NCI-H2081 treated with DMSO at 0.1 percent for 48 hours (cell line): ENCODE measurements at places on chromosomes 11 and 22.

- DNase-seq: peak; percentile 80
Observed at GRCh38 chr11:16126362-16126761, 230.0 kb downstream of the SOX6 start.

GRCh38 chr22:47178339-47178738 is 415.9 kb downstream of the TBC1D22A start:
- no peak for DNase-seq

GRCh38 chr22:17922925-17923903 is 101.1 kb downstream of the MICAL3 start:
- DNase-seq: no peak

- no peak for DNase-seq
Observed at GRCh38 chr22:29353286-29353685, 35.1 kb downstream of the AP1B1 start.

DNA sequence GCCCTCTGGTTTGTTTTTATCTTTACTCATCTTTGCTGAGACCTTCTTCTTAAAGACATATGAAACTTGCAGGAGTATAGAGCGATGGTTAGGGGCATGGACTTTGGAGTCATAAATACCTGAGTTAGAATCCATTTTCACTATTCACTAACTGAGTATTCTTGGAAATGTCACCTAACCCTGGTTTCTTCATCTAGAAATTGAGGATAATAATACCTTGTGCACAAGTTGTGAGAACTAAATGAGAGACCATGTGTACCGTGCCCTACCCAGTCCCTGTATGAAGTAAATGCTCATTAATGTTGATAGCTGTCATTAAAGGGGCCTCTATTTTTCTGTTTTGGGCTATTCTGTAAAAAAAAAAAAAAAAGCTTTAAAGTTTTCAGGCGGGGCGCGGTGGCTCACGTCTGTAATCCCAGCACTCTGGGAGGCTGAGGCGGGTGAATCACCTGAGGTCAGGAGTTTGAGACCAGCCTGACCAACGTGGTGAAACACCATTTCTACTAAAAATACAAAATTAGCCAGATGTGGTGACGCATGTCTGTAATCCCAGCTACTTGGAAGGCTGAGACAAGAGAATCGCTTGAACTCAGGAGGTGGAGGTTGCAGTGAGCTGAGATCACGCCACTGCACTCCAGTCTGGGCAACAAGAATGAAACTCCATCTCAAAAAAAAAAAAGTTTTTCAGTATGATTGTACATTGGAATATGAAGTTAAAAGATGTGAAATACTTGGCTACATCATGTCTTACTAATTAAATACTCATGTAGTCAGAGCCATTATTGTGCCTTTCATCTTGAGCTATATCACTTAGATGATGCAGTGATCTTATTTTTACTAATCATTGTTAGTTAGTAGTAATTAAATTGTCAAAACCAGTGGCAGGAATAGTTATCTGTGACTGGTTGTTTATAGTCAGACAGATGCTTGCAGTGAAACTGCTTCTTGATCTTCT is 95.0 kb downstream of the AMOTL1 start:
- no peak for DNase-seq

- DNase-seq: no peak
Observed at GRCh38 chr22:47032956-47033647, 270.7 kb downstream of the TBC1D22A start.

GRCh38 chr11:36441610-36442208 is 68.4 kb downstream of the TRAF6 start:
- no peak for DNase-seq

DNA sequence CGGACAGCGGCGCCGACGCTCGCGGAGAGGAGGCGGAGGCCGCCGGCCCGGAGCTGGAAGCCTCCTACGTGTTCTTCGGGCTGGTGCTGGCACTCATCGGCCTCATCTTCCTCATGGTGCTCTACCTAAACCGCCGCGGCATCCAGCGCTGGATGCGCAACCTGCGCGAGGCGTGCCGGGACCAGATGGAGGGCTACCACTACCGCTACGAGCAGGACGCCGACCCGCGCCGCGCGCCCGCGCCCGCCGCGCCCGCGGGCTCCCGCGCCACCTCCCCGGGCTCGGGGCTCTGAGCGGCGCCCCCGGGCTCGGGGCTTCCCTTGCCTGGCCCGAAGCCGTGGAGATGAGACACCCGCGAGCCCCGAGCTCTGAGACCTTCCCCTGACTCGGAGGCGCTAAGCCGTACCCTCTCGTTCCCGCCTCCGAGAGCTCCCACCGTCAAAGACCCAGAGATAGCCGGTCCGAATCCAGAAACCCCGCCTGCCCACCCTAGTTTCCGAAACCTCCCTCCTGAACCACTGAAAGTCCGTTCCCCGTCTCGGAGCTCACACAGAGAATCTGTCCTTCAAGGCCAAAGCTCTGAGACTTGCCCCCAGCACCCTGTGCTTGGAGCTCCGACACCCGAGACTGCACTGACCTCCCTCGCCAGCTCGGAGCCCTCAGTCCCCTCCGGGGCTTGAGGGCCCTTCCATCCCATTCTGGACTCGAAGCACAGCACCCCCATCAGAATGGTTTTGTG is 1.5 kb downstream of the TPBGL start:
- DNase-seq: no peak

DNA sequence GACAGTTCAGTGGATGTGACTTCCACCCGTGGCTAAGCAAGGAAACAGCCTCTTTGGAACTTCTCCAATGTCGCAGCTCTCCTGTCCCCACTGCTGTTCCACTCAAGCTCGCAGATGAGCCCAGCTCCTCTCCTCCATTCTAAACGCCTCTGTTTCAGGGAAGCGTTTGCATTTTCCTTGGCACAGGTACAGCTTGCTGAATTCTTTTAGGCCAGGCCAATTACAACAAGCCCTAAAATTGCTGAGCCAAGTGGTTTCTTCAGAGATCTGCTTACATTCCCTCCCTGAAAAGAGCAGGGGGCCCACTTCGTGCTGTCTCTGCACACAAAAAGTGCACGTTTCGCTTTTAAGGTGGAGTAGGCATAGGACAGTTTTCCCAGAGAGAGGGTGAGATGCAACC is 91.5 kb upstream of the BLID start:
- no peak for DNase-seq

DNA sequence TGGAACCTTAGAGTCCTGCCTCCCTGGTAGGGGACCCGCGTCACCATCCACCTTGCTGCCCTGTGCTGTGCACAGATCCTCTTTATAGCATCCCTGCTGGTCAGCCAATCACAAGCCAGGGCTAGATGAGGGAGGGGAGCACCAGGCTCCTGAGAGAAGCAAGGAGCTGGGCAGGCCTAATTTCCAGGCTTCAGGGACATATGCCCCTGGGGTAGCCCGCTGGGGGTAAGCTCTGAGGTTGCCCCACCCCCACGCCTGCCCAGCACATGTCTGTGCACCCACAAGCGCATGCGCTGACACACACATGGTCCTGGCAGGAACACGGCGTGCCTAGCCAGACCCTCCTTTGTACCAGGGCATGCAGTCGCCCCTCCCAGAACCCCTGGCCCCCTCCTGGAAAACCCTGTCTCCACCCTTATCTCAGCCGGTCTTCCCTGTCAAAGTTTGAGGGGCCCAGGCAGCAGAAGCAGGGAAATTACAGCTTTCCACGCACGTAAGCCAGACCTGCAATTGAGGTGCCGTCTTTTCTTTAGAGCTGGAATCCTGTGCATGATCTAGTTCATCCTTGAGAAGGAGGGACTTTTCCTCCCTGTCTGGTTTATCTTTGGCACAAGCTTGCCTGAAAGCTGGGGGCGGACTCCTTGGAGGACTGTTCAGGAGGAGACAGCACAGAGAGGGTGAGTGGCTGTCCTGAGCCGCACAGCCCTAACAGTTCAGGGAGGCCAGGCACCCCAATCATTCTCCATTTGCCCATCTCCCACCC is 2.1 kb downstream of the SSTR3 start:
- no peak for DNase-seq

DNA sequence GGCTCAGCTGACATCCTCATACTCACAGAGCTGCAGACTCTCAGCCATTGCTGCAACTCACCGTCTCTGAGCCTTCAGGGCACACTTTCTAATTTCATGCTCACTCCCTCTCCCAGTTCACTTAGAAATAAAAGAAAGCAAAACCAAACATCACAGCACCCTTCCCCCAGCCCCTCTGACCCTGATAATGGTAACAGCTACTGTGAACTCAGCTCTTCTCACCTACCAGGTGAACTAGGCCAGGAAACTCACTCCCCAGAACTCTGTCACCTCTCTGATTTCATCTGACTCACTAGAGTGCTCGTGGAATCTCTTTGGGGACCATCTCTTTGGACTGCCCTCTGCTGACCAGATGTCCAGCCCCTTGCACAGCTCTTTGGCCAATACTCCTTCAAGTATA is 14.5 kb upstream of the PARVA start:
- no peak for DNase-seq

DNA sequence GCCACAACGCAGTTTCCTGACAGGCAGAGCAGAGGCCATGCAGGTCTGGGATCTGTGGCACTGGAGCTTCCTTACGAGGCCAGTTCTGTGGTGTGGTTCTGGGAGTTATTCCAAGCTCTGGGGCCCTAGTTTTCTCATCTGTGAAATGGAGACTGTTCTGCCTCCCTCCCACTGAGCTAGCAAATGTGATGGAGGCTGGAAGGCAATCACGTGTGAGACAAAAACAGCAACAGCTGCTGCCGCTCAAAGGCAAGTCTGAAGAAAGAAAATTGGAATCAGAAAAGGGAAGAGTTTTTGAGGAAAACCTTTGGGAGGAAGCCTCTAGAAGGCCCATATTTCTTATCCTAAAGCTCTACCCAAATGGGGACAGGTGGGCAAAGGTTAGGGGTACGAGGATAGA is 8.3 kb upstream of the RIC3 start:
- no peak for DNase-seq

DNA sequence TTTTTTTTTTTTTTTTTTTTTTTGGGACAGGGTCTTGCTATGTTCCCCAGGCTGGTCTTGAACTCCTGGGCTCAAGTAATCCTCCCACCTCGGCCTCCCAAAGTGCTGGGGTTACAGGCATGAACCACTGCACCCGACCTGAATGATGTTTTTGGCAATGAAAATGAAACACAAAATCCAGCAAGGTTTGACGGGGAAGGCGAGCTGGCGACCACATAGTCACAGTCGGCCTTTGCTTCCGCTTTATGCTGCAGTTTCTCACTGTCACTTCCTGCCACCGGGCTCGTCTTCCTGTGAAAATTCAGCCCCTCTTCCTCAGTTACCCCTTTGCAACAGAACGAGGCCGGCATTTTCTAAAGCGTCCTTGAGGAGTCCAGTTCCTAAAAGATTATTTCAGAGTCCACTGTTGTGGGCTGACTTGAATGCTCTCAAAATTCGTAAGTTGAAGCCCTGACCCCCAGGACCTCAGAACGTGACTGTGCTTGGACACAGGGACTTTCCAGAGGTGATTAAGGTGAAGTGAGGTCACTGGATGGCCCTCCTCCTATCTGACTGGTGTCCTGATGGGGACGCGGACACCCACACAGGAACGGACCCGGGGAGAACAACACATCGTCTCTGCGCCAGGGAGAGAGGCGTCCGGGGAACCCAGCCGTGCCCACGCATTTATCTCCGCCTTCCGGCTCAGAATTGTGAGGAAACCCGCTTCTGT is 2.9 kb upstream of the BID start:
- no peak for DNase-seq

DNA sequence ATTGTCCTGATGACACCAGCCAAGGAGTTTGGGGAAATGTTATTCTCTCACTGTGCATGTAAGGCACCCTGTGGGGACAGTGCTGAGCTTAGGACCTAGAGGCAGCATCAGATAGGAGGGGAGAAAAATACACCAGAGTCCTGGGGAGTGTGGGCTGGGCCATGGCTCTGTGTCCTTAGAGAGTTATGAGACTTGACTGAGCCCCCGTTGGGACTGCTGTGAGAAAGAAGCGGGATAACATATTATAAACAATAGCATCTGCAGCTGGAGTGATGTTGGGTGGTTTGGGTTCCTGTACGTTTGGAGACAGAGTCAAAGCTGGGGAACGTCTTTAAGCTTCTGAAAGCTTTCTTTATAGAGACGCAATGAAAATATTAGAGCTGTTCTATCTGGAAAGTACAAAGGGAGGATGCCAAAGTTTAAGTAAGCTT is 90.9 kb upstream of the CRTAM start:
- no peak for DNase-seq

DNA sequence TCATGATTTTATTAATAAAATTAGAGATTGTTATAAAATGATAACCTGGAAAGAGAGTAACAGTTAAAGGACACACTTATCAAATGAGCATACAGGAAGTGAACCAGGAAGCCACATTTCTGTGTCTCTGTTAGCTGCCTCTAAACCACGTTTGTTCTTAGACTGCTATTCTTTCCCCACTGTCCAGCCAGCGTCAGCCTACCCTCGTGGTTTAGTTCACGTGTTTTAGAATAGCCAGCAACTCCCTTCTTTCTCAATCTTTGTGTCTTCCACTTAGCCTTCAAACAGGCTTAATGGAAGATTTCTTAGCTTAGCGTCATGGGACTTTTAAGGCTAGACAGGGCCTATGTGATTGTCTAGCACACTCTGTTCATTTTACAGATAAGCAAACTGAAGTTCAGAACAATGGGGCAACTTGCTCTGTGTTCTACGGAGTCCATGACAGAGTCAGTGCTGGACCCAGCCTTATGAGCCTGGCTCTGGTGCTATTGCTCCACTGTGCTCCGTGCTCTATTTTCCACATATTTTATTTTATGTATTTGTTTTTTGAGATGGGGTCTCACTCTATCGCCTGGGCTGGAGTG is 27.2 kb downstream of the GRAMD1B start:
- no peak for DNase-seq

DNA sequence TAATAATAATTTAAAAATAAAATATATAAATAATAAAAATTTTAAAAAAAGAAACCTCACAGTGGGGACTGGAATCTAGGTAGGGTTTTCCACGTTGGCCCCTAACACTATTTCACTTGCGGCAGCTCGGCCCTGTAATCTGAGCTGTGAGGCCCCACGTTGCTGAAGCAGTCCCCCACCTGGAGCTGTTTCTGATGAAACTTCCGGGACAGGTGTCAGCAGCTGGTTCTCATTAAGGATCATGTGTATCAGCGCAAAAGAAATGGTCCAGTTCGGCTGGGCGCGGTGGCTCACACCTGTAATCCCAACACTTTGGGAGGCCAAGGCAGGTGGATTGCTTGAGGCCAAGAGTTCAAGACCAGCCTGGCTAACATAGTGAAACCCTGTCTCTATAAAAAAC is 17.3 kb downstream of the RHOD start:
- no peak for DNase-seq
